Stimulated activated naive CD8-positive, alpha-beta T cell treated with anti-CD3 and anti-CD28 coated beads, Interleukin-15, amount 100 ng/mL, for 72 hours (primary cell): ENCODE measurements at places on chromosomes 1 and 21.

- no peak for DNase-seq
Measured at GRCh38 chr1:109712321-109712864, 342 bp downstream of the GSTM5 start.

DNA sequence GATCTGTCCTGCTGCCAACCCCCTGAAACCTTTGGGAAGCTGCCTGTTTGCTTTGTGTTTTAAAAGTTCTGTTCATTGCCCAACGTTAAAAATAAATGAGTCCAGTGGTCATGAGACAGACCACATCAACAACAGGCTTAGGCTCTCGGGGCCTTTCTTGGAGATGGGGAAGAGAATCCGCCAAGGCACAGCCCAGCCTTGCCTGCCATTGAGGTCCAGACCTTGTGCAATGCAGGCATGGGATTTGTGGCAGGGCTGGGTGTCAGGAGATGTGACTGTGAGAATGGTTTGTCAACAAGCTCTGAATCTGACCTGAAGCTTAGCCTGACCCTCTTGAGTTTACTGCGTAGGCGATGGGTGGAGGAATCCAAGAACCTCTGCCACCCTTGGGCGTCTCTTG lies 4.2 kb downstream of the SPSB1 start:
- no peak for DNase-seq

GRCh38 chr1:240526312-240526711 lies 85.6 kb downstream of the GREM2 start:
- no peak for DNase-seq

GRCh38 chr1:237205400-237206064 lies 163.5 kb downstream of the RYR2 start:
- DNase-seq: no peak

DNA sequence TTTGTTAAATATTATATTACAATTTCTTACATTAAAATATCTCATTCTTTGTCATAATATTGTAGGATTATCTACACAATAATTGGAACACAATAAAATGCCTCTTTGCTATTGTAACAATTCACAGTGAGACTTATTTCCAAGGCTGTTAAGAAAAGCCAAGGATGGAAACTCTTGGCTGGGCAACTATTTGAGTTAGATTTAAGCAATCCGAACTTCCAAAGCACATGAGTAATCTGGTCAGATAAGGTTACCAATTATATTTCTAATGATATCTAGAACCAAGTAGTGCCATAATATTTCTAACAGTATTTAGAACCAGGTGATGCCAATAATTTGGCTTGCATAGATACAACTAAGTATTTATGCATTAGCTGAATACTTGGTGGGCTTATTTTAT lies 154.7 kb upstream of the KCNK2 start:
- DNase-seq: no peak

- no peak for DNase-seq
Measured at GRCh38 chr1:198228925-198229324, 72.1 kb downstream of the NEK7 start.

- DNase-seq: no peak
Measured at GRCh38 chr1:226934483-226935237, 5.4 kb upstream of the COQ8A start.

GRCh38 chr1:155900161-155900560 lies 11.0 kb downstream of the RIT1 start:
- no peak for DNase-seq

- DNase-seq: no peak
Measured at GRCh38 chr1:92399076-92399475, 87.6 kb downstream of the GFI1 start.

GRCh38 chr1:163528710-163529348 lies 207.1 kb downstream of the NUF2 start:
- no peak for DNase-seq

DNA sequence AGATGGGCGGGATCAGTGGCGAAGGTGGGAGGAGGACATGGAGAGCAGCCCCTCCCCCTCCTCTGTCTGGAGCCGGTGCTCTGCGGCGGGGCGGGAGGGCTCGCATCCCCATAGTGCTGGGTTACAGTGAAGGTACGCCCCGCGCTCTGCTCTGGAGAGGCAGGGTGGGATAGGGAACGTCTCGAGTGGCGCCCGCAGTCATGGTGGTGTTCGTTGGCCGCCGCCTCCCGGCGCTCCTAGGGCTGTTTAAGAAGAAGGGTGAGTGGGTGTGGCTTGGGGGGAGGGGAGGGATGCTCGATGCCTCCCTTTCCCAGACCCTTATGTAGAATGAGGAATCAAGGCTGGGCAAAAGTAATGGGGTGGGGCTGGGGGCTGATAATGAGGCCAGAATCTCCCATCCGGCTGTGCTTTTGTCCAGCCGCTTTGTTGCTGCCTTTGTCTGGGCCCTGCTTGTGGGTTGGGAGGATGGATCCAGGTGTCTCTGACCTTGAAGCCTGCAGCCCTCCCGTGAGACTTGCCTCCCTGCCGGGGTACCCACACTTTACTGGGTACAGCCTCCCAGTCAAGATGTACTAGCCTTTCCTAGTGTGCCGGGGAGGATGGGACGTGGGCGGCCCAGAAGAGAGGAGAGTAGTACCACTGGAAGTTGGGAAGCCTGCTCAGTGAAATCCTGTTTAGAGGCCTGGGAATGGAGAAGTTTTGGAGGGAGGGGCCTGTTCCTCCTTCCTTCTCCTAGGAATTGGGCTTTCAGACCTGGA lies 51.4 kb downstream of the YARS1 start:
- DNase-seq: no peak

- DNase-seq: no peak
Measured at GRCh38 chr1:155192346-155193274, 15.1 kb downstream of the THBS3 start.

GRCh38 chr21:34345892-34346291 lies 17.9 kb upstream of the KCNE2 start:
- DNase-seq: no peak

GRCh38 chr1:164452549-164452948 lies 106.4 kb upstream of the PBX1 start:
- DNase-seq: no peak

- DNase-seq: peak; percentile 7
Measured at GRCh38 chr1:910881-911721, 12.6 kb upstream of the SAMD11 start.

DNA sequence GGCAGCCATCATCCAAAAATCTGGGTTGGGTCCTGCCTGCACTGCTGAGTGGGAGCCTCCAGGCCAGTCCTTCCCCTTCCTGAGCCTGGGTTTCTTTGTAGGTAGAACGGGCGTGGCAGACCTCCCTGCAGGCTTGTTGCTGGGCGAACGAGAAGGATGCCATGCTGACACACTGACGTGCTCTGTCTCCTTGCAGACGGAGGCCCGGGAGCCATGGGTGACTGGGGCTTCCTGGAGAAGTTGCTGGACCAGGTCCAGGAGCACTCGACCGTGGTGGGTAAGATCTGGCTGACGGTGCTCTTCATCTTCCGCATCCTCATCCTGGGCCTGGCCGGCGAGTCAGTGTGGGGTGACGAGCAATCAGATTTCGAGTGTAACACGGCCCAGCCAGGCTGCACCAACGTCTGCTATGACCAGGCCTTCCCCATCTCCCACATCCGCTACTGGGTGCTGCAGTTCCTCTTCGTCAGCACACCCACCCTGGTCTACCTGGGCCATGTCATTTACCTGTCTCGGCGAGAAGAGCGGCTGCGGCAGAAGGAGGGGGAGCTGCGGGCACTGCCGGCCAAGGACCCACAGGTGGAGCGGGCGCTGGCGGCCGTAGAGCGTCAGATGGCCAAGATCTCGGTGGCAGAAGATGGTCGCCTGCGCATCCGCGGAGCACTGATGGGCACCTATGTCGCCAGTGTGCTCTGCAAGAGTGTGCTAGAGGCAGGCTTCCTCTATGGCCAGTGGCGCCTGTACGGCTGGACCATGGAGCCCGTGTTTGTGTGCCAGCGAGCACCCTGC lies 1.4 kb downstream of the GJA4 start:
- no peak for DNase-seq

DNA sequence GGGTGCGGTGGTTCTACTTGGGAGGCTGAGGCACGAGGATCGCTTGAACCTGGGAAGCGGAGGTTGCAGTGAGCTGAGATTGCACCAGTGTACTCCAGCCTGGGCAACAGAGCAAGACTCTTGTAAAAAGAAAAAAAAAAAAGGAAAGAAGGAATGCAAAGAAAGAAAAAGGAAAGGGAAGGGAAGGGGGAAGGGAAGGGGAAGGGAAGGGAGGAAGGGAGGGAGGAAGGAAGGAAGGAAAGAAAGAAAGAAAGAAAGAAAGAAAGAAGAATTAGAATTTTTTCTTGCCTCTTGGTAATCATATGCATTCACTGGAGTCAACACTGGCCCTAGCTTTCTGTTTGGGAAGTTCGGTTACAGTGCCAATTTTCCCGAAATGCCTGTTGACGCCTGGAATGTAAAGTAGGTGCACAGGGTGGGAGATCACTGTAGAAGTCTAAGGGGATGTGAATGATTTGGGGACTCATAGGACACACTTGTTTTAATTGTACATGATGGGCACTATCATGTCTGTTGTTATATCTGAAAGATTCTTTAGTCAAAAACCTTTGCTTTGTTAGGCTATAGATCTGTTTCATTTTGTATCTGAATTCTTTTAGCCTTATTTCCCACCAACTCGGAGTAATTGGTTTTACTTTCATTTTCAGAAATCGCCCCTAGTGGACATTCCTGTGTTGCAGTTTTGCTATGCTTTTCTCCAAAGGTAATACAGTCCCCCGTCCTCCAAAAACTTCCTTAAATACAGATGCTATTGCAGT lies 59.8 kb upstream of the MORC3 start:
- DNase-seq: peak; percentile 35
